Stimulated activated CD8-positive, alpha-beta memory T cell treated with anti-CD3 and anti-CD28 coated beads, Interleukin-15, amount 100 ng/mL, for 48 hours (primary cell): ENCODE measurements at places on chromosomes 13 and 19.

- peak; percentile 32 for DNase-seq
Observed at GRCh38 chr13:42048684-42049453, 421 bp downstream of the DGKH start.

DNA sequence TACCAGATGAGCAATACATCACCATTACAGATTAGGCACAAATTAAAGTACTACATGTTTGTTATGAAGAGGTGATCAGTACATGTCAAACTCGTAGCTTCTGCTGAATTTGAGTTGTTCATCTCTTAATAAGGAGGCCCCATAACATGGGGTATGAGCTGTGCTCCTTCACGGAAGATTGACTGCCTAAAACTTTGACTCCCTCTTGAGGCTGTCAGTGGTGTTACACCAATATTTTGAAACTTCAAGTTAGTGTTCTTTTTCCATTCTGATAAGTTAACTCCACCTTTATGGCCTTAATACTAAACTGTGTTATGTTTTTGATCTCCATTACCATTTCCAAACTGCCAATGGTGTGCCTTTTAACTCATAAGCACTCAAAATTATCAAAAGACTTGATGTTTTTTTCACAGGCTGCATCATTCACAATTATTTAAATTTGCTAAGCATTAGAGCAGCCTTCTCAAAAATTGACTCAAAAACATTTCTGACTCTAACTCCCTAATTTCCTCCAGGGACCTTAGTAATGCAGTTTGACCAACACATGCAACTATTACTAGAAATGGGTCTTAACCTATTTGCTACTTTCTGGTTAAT lies 1591.5 kb downstream of the PCDH9 start:
- DNase-seq: no peak

DNA sequence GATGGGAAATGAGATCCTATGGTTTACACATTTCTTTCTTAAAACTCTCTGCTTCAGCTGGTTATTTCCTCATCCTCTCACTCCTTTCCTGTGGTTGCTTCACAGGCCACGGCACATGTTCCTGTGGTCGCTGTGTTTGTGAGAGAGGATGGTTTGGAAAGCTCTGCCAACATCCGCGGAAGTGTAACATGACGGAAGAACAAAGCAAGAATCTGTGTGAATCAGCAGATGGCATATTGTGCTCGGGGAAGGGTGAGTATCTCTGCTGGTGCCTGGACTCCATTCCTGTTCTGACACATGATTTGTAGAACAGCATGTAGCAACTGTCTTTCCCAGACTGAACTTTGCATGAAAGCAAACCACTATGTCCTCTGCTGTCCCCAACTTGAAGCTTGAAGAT lies 254.2 kb downstream of the ITGBL1 start:
- no peak for DNase-seq

- no peak for DNase-seq
Observed at GRCh38 chr19:15286688-15287365, 45.5 kb downstream of the BRD4 start.
